Fibroblast of skin of scalp (primary cell): ENCODE measurements at places on chromosomes 1 and 21.

DNA sequence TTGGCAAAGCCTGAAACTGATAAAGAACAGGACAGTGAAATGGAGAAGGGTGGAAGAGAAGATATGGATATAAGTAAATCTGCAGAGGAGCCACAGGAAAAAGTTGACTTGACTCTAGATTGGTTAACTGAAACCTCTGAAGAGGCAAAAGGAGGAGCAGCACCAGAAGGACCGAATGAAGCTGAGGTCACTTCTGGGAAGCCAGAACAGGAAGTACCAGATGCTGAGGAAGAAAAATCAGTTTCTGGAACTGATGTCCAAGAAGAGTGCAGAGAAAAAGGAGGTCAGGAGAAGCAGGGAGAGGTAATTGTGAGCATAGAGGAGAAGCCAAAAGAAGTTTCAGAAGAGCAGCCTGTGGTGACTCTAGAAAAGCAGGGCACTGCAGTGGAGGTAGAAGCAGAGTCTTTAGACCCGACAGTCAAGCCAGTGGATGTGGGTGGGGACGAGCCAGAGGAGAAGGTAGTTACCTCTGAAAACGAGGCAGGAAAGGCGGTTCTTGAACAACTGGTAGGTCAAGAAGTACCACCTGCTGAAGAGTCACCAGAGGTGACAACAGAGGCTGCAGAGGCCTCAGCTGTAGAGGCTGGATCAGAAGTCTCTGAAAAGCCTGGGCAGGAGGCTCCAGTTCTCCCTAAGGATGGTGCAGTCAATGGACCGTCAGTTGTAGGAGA lies 16.3 kb downstream of the CCDC17 start:
- no peak for DNase-seq

- no peak for DNase-seq
Observed at GRCh38 chr1:160653620-160654016, 6.8 kb upstream of the SLAMF1 start.

- no peak for DNase-seq
Observed at GRCh38 chr1:5637171-5637570, 355.1 kb downstream of the NPHP4 start.

DNA sequence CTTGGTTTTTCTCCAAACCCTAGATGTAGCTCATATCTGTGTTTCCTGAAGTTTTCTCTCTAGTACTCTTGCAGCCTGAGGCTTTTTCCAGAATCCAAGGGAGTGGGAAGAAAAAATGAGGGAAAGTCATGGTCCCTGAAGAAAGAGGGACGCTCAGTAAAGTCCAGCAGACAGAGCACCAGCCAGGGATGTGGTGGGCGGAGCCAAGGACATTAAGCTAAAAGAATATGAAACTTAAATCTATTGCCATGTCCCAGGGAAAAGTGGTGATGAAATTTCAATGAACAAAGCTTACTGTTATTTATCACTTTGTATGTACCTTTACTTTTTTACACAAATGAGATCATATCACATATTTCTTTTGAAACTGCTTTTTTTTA lies 430.2 kb downstream of the USP25 start:
- no peak for DNase-seq

DNA sequence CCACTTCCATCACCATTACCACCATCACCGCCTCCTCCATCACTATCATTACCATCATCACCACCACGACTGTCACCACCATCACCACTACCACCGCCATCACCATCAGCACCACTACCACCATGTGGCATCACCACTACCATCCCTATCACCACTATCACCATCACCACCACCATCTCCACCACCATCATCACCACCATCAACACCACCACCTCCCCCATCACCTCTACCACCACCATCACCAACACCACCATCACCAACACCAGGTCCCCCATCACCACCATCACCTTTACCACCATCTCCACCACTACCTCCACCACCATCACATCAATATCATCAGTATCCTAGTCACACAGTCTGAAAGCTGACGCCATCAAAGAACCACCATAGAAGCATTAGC lies 39.9 kb upstream of the RIPK4 start:
- no peak for DNase-seq

DNA sequence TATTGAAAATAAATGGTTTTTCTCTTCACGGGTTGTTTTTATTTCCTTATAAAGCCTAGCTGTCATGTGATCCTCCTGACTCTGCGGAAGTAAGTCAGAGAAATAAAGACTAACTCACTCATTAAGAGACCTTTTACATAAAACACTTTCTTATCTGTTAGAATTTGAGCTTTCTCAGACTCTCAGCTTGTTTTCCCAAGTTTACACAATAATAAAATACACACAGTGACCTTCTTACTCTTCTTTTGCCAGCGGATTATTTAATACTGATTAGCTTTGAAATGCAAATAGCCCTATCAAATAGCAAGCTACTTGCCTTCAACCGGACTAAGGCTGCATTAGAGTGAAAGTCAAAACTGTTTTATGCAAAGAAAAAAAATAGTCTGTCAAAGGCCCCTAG lies 45.5 kb upstream of the CXADR start:
- no peak for DNase-seq

DNA sequence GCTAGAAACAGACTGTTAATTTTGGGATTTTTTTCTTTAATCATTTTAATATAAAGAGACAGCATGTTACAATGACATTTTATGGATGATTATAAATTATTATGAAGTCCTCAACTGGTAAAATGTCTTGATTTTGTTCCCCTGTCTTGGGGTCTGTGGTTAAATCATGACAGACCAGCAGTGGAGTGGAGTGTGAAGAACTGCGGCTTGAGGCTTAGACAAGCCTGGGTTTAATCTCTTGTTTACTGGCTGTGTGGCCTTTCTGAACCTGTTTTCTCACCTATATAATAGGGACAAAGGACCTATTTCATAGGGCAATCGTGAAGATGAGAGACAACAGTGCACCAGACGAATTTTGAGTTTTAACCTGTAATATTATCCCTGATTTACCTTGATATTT lies 1.8 kb upstream of the UMODL1 start:
- DNase-seq = no peak

- no peak for DNase-seq
Observed at GRCh38 chr1:89800022-89800655, 20.7 kb upstream of the LRRC8D start.
